Upper lobe of left lung (tissue), 6 donors: ENCODE measurements at places on chromosomes 12 and 14. TPM values are rescaled to one million over a fixed set of nuclear protein-coding genes. Genes with fewer than 3 reads are reported as not detected.

DNA sequence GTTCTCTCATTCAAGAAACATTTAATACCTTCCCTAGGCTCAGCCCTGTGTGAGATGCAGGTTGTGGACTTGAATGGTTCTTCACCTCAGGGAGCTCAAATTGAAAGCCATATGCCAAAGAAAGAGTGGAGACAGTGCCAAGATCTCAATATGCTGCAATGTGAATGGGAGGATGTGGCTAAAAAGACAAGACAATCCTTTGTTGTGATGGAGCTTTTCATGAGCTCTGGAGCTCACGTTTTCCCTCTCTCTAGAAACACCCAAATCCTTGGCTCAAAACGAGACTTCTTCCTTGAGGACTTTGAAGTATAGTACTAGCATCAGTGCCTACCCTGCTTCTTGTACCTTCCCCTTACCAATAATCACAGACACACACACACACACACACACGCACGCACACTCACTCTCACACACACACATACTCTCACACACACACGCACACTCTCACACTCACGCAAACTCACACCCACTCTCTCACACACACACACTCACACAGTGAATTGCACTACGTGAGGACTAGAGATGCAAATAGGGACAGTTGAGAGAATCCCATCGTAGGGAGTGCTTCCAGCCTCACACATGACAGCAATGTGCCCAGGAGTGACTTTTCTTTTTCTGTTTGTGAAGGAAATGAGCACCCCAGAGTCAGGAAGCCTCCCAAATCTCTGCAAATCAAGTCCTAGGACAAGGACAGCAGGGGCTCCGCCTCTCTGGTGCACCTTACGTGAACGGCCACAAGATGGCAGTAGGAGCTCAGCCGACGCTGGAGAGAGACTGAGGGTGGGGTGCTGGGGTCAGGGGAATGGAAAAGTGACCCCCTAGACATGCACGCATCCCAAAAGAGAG lies 231.4 kb downstream of the PCNX1 start:
- DNase-seq: no peak
- H3K4me3 ChIP-seq: no peak overlapping the region
- no peak overlapping the region for H3K27ac ChIP-seq
- H3K27me3 ChIP-seq: no peaks in the 10 kb centered on the region

DNA sequence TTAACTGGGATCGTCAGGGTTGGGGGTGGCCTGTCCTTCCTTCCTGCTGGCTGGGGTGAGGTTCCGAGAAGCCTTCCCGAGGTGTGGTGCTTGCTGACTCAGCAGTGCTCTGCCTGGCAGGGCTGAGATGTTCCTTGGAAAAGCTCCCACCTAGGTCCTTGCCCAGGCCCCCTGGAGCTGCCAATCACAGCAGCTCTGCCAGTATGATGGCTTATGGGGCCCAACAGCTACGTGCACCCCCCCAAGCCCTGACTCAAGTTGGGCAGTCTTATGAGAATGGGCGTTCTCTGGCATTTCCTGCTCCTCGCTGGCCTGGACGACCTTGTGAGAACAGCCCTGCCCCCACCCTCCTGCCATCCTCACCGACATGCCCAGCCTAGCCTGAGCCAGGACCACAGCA lies 292.2 kb upstream of the CRY1 start:
- no peaks in the 10 kb centered on the region for H3K27me3 ChIP-seq
- no peak overlapping the region for H3K4me3 ChIP-seq
- DNase-seq: no peak
- H3K4me1 ChIP-seq: no peaks in the 10 kb centered on the region
- H3K27ac ChIP-seq: no peak overlapping the region

Gene HELB
- total RNA-seq: 2.0 TPM

Gene OR4E2
- not detected for total RNA-seq

Gene LMO3
- total RNA-seq: 100 TPM

DNA sequence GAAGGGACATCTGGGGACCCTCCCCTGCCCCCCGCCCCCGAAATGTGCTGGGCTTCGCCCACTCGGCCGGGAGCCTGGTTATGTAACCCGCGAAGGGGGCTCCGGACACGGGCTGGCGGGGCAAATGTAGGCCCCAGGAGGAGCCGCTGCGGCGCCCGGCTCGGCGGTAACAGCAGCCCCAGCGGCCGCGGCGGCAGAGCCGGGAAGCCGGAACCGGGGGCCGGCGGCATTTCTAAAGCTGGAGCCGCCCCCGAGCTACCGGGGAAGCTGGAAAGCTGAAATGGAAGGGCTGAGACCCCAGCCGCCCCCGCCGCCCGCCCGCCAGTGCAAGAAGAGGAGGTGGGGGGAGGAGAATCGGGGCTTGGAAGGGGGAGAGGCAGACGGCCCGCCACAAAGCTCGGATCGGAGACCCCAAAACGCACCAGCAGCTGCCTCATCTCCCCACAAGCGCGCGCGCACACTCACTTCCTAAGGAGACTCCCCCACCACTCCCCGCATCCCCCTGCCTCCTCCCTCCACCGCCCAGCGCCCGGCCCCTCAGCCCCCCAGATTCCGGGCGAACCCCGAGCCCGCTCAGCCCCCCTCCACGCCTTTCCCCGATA lies 1.5 kb downstream of the KDM2B start:
- no peaks in the 10 kb centered on the region for H3K36me3 ChIP-seq
- DNase-seq: peak; percentile 89
- H3K4me3 ChIP-seq: peak overlapping the region; percentile 75
- H3K4me1 ChIP-seq: peaks cover 52% of the 10 kb centered on the region
- H3K27ac ChIP-seq: peak overlapping the region; percentile 90
